Karpas-422 (cell line): ENCODE measurements at places on chromosomes 3 and 15. TPM values are rescaled to one million over a fixed set of nuclear protein-coding genes. Genes with fewer than 3 reads are reported as not detected.

DNA sequence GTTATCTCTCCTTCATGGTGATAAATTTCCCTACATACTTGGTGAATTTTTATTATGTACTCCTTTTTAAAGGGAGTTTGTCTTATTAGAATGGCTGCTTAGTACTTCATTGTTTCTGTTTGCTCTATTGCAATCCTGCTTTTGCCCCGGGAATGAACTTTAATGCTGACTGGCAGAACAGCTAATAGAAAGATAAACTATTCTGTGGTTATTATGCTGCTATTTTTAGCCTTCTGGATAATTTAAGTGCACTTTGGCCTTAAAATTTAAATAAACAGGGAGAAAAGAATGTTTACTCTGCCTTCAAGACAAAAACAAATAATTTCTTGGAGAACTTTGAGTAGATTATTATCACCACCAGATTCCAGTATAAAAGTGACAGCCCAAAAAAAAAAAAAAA is 413.8 kb upstream of the CCDC54 start:
- DNase-seq = no peak

- no peak for DNase-seq
Observed at GRCh38 chr15:92018535-92019239, 165.2 kb downstream of the SLCO3A1 start.

DNA sequence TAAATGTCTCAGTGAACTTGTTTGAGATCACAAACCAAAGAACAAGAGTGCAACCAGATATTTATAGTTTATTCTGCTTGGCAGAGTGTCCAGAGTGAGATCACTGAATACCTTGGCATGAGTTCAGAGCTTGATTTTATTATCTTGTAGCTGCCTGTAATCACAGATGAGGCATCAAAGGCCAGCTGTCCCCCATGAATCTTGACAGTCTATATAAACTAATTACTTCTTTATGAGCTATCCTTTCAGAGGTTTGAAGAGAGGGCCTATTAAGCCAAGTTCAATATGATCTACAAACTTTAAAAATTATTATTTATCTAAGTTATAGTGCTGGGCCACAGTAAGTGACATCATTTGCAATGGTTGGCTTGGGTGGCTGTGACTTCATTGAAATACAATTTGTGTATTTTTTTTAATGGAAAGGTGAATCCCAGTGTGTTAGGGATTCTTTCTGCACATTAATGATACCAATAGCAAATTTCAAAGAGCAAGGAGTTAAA is 251.5 kb downstream of the CLSTN2 start:
- DNase-seq = no peak

- DNase-seq = no peak
Observed at GRCh38 chr15:25882466-25882865, 19.3 kb upstream of the ATP10A start.

- DNase-seq = no peak
Observed at GRCh38 chr15:74406992-74407705, 26.6 kb downstream of the SEMA7A start.

SEMA3B gene
- 0.15 and 0.29 TPM in 2 replicates for total RNA-seq

KBTBD12 gene
- not detected in 2 replicates for total RNA-seq
